A549 treated with GW870086 at 1 μM for 4 hours (cell line): ENCODE measurements at places on chromosomes 5 and 9. TPM values are rescaled to one million over a fixed set of nuclear protein-coding genes. Genes with fewer than 3 reads are reported as not detected.

Gene GABRP
- not detected in 5 replicates for total RNA-seq

Gene MARCOL
- not detected in 5 replicates for total RNA-seq

Gene CCDC180
- 0.54 to 0.94 TPM (median 0.72 TPM) in 5 replicates for total RNA-seq

Gene KCNN2
- total RNA-seq, result 0.14 to 0.22 TPM (median 0.17 TPM) in 3 of 5 replicates, not detected in the others

Gene GOLM1
- total RNA-seq, result 108 to 126 TPM (median 116 TPM) in 5 replicates

Gene SOHLH1
- 0.10 TPM in 1 of 5 replicates, not detected in the others for total RNA-seq
